Pancreas (tissue), 10 donors: ENCODE measurements at places on chromosomes 7 and 10. TPM values are rescaled to one million over a fixed set of nuclear protein-coding genes. Genes with fewer than 3 reads are reported as not detected.

GRCh38 chr7:32108651-32109050 is 38.4 kb upstream of the PDE1C start:
- no peaks in the 10 kb centered on the region for H3K4me1 ChIP-seq
- DNase-seq: no peak
- no peak overlapping the region for H3K27ac ChIP-seq
- H3K36me3 ChIP-seq: no peaks in the 10 kb centered on the region

GPC2 gene
- polyA plus RNA-seq: 0.59 TPM

ADAMTS14 gene
- polyA plus RNA-seq: 0.12 TPM

- H3K36me3 ChIP-seq: no peaks in the 10 kb centered on the region
- H3K27me3 ChIP-seq: peaks cover 5% of the 10 kb centered on the region
- H3K27ac ChIP-seq: no peak overlapping the region
- no peak for DNase-seq
- no peaks in the 10 kb centered on the region for H3K4me1 ChIP-seq
Measured at GRCh38 chr10:117518246-117518645, 24.3 kb upstream of the EMX2 start.

DNA sequence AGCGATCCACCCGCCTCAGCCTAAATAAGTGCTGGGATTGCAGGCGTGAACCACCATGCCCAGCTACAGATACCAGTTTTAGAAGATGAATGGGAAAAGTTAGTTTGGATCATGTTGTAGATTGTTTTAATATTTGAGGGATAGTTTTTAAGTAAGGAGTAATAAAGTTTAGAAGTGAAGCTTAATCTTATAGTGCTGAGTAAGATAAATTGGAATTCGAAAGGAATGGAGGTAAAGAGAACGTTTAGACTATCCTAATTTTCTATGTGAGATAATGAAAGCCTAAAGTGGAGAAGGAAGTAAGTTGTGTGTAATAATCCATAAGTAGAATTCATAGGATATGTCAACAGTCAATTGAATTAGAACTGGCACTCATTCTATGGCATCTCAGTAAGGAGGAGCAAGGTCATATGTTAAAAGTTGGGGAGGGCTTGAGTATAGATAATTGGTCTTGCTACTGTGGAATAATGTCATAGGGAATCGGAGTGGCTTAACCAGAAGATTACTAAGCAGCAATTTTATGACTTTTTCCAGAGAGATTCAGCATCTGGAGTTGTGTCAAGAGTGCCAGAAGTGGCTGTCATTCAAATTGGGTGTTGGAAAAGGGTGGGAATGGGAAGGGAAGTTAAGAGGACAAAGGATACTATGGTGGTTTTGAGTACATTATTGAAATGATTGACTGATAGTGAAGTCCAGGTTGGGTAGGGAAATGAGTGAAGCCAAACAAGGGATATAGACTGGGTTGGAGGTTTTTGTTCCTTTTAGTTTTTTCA is 12.1 kb downstream of the TAX1BP1 start:
- no peak for DNase-seq
- H3K36me3 ChIP-seq: peaks cover 10% of the 10 kb centered on the region

GRCh38 chr10:114103284-114103683 is 59.6 kb downstream of the ADRB1 start:
- no peaks in the 10 kb centered on the region for H3K4me1 ChIP-seq
- no peak for DNase-seq
- H3K27me3 ChIP-seq: no peaks in the 10 kb centered on the region
- no peak overlapping the region for H3K4me3 ChIP-seq
- H3K27ac ChIP-seq: no peak overlapping the region

DNA sequence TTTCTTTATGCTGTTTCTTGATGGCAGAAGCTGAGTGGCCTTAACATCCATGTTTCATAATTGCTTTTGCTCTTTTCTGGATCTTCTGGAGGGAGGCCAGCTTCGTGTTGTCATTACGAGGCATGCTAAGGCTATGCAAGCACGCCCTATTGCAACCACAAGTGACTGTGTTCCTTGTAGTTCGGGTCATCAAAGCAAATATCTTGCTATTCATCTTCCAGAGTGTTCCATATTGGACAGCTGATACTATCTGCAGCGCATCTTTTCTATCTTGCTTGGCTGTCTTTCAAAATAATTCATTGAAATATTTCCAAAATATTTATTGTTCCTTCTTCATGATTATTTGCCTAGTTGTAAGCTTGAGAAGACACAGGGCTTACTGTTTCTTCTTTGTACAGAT is 5.0 kb downstream of the EPHB6 start:
- DNase-seq: no peak
- peaks cover 4% of the 10 kb centered on the region for H3K36me3 ChIP-seq
- H3K4me3 ChIP-seq: no peak overlapping the region
- H3K27me3 ChIP-seq: no peaks in the 10 kb centered on the region
- no peaks in the 10 kb centered on the region for H3K4me1 ChIP-seq

DNA sequence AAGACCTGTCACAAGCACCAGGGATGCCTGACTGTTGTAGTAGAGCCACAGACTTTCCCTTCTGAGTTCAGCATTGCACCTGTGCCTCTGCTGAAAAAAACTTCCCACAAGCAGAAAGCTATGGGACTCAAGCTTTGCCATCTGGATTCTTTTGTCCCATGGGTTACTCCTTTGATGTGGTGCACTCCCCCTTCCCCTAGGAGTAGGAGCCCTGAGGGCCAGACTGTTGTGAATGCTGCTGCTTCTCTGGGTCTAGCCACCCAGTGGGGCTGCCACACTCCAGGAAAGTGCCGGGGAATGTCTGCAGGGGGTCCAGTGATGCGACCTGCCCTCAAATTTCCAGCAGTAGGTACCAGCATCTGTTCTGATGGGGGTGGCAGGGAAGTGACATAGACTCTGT is 11.7 kb downstream of the CASP7 start:
- no peaks in the 10 kb centered on the region for H3K4me1 ChIP-seq
- no peak overlapping the region for H3K27ac ChIP-seq
- no peak overlapping the region for H3K4me3 ChIP-seq
- no peaks in the 10 kb centered on the region for H3K27me3 ChIP-seq

RAB19 gene
- 1.5 TPM for polyA plus RNA-seq

DNA sequence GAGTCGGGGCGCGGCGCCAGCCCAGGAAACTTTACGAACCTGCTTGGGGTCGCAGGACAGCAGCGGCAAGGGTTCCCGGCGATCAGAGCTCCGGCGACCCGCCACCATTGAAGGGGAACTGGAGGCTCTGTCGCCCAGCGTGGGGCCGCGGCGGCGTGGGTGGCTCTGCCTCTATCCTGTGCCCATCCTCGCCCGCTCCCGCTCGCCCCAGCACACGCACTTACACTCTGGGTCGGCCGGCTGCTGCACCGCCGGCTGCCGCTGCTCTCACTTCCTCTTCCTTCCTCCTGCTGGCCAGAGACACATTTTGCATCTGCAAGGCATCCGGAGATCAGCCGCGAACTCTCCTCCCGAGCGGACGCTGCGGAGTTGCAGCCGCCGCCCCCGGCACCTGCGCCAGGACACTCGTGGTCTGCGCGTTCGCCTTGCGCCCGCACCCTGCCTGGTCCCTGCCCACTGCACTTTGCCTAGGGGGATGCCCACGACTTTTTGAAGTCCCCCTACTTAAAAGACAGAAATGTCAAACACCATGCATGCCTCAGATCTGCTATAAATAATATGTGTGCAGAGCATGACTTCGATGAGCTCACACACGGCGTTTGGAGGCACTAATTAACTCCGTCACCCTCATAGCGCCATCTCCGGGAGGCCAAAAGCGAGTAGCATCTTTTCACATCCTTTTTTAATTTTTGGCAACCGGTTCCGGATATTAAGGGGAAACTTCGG is at the start of gene ELMO1:
Gene ELMO1 (minus strand): TSS at position 229 of the 726 bp plus-strand sequence. CDS start 106,174 bp downstream, outside the sequence.
- DNase-seq: peak; percentile 63
- peaks cover 2% of the 10 kb centered on the region for H3K4me1 ChIP-seq
- peak within 1 kb of the TSS; percentile 51 for H3K4me3 ChIP-seq
- H3K36me3 ChIP-seq: no peaks in the 10 kb centered on the region
- peak within 1 kb of the TSS; percentile 72 for H3K27ac ChIP-seq
- H3K27me3 ChIP-seq: no peaks in the 10 kb centered on the region

DNA sequence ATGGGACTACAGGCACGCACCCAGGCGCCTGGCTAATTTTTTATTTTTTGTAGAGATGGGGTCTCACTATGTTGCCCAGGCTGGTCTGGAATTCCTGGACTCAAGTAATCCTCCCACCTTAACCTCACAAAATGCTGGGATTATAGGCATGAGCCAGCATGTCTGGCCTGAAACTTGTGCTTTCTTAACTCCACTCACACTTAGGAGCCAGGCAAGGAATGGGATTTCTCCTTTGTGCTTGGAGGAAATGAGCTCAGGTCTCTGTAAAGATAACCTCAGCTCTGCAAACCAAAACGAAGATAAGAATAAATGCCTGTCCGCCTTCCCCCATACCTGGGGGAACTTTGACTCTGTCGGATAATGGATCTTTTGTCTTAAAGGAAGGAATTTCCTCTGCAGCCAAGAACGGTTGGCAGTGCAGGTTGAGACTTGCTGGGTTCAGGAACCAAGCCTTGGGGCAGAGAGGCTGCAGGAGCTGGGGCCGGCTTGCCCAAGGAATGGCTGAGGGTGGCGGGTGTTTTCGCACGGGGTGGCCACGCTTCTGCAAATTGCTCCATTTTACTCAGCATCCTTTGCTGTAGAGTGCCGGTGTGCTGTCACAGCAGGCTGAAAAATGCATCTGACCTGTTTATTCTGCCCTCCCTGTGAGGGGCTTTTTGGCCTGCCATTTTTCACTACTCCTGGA is 174.2 kb downstream of the KIAA1217 start:
- no peak for DNase-seq
- H3K4me3 ChIP-seq: no peak overlapping the region
- H3K27ac ChIP-seq: peak overlapping the region; percentile 96
- no peaks in the 10 kb centered on the region for H3K36me3 ChIP-seq

- H3K27me3 ChIP-seq: no peaks in the 10 kb centered on the region
- no peak overlapping the region for H3K4me3 ChIP-seq
- no peaks in the 10 kb centered on the region for H3K4me1 ChIP-seq
- no peak overlapping the region for H3K27ac ChIP-seq
Measured at GRCh38 chr7:99006739-99007424, 128.6 kb downstream of the TRRAP start.

- H3K4me3 ChIP-seq: no peak overlapping the region
- H3K27me3 ChIP-seq: no peaks in the 10 kb centered on the region
- H3K36me3 ChIP-seq: no peaks in the 10 kb centered on the region
- peaks cover 5% of the 10 kb centered on the region for H3K4me1 ChIP-seq
- no peak for DNase-seq
- H3K27ac ChIP-seq: no peak overlapping the region
Measured at GRCh38 chr10:18142151-18142550, 1.9 kb downstream of the CACNB2 start.

IPMK gene
- 2.2 TPM for polyA plus RNA-seq

GRCh38 chr7:44175730-44176129 is 13.5 kb downstream of the GCK start:
- DNase-seq: no peak
- H3K4me1 ChIP-seq: no peaks in the 10 kb centered on the region
- H3K36me3 ChIP-seq: no peaks in the 10 kb centered on the region
- H3K27me3 ChIP-seq: no peaks in the 10 kb centered on the region
- H3K4me3 ChIP-seq: no peak overlapping the region

- no peaks in the 10 kb centered on the region for H3K27me3 ChIP-seq
- no peak overlapping the region for H3K27ac ChIP-seq
- DNase-seq: no peak
Measured at GRCh38 chr10:69632516-69633199, 2.6 kb downstream of the FAM241B start.

DNA sequence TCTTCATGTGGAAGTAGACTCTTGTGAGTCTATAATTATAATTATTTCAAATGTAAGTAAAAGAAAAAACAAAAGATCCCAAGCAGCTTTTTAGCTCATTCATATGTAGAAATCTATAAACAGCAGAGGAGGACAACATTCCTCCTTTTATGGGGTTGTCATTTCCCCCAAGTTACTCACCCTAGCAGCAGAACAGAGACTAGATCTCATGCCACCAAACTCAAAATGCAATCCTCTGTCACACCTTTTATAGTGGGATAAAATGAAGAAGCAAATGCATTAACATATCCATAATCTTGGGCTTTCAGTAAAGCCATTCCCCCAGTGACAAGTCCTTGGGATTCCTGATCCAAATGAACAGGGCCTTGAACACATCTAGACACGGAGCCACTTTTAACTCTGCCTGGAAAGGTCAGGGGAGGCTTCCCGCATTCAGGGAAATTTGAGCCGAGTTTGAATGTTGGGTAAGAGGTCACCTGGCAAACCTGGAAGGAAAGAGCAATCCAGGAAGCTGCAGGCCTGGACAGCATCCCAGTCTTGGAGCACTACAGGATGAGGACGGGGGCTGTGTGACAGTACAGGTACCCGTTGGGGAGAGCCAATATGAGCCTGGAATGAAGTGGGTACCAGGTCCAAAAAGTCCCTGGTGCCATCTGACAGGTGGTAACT is 76.4 kb downstream of the DOCK4 start:
- no peaks in the 10 kb centered on the region for H3K36me3 ChIP-seq
- H3K4me3 ChIP-seq: no peak overlapping the region
- no peaks in the 10 kb centered on the region for H3K4me1 ChIP-seq
- no peaks in the 10 kb centered on the region for H3K27me3 ChIP-seq
- no peak for DNase-seq
- H3K27ac ChIP-seq: peak overlapping the region; percentile 44
